ENCODE measurements at places on chromosomes 16 and 17.
A peak's percentile ranks its signal among the peaks of the same experiment; 100 is the strongest.

- no peak for DNase-seq
Measured at GRCh38 chr17:61064087-61064951, 335.3 kb upstream of the TBX2 start.

GRCh38 chr16:16917191-16917785 is 538.3 kb downstream of the NPIPA7 start:
- DNase-seq, result no peak

- peak; percentile 77 for DNase-seq
Measured at GRCh38 chr16:89700649-89701424, 668 bp downstream of the SPATA2L start.

DNA sequence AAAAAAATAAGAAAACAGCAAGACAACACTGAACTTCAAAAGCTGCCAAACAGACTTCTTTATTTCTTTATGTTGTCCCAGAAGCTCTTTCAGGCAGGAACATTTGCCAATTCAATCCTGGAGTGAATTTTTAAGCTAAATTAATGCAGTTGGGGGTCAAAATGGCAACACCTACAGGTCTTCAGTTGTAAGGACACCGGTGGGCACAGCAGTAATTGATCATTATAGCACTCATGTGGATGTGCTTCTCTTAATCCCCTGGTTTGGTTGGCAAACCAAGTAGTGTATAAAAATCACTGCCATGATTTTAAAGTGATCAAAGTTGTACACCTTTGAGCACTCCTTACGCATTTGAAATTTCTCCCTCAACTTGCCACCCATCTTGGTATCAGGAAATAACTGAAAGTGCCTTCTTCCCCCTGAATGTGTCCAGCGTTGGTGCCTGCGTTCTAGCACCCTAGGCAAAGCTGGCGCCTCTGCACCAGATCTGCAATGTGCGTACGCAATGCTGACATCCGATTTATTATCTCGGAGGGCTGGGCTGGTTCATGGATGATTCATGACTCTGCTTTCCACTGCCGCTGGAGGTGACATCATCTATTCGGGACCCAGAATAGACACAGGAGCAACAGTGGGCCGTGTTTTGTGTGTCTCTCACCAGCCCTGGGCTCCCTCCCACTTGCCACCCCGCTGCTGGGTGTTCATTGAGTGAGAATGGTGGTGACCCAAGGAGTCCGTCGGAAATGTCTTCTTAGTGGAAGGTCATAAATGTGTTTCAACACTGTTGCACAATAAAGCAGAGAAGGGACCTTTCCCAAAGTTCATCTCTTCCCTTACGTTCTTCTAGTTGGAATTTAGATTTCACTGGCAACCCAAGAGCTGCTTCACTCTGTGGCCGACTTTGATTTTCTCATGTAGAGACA is 203.4 kb downstream of the CCDC182 start:
- DNase-seq, result no peak

- no peak for DNase-seq
Measured at GRCh38 chr17:5813357-5813756, 229.0 kb upstream of the NLRP1 start.

DNA sequence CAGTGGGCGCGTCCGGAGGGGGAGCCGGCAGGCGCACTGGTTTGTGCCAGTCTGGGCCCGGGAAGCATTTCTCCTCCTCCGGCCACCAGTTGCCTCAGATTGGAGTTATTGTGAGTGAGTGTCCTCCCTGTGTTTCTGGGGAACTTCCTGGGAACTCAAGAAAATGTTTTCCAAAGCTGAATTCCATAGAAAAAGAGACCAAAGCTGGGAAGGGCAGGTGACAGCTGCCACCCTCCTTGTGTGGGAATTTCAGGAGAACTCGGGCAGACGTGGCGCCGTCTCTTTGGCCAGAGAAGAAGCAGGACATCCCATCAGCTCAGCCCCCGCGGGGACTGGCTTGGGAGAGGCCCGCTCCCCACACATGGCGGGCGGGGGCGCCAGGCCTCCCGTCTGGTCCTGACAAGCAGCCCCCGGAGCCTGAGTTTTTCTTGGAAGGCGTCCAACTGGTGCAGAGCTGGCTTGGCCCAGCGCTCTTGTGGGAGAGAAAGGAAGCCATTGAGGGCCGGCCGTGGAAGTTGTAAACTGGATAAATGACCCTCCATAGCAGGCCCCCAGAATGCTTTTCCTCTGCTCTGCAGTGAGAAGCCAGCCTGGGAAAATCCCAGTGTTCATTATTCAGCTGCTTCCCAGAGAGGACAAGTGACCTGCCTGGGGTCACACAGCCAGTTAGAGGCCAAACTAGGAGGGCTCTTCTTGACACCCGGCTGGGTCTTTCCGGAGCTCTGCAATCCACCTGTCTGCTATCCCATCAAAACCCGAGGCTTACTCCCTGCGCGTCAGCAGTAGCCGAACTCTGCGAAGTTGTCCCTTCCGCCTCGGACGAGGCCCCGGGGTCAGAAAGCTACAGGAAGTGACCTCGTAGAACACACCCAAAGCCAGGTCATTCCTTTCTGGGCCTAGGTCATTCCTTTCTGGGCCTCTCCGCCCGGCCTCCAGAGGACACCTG is 39.2 kb upstream of the GSE1 start:
- no peak for DNase-seq

GRCh38 chr16:10862438-10862837 is 14.6 kb upstream of the CIITA start:
- no peak for DNase-seq

DNA sequence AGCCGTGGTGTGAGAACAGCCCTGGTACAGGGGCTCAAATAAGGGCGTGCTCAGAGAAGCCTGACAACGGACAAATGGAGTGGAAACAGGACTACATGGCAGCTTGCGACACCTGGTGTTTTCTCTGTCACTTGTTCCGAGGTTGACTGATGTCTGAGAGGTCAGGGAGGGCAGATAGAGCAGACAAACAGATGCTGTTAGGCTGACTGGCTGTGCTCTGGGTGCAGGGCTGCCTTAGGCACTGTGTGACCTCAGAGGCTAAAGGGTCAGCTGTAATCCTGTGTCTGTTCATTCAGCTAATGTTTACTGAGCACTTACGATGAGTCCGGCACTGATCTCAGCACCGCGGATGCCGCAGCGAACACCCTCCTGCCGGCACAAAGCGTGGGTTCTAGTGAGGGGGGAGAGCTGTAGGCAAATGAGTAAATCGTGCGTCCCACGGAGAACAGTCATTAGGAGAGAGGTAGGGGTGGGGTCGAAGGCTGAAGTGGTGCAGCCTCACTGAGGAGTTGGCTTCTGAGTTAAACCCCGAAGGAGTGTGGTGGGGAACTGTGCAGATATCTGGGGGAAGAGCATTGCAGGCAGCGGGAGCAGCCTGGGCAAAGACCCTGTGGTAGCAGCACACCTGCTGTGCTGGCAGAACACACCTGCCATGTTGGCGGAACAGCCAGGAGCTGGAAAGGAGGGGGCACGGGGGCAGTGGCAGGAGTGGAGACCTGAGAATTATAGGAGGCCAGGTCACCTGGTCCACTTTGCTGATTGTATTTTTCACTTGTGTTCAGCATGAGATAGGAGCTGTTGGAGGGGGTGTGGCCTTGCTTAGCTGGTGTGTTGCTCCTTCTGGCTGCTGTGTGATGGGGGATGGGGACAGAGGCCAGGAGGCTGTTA is 35.0 kb downstream of the GPT2 start:
- peak; percentile 22 for DNase-seq

DNA sequence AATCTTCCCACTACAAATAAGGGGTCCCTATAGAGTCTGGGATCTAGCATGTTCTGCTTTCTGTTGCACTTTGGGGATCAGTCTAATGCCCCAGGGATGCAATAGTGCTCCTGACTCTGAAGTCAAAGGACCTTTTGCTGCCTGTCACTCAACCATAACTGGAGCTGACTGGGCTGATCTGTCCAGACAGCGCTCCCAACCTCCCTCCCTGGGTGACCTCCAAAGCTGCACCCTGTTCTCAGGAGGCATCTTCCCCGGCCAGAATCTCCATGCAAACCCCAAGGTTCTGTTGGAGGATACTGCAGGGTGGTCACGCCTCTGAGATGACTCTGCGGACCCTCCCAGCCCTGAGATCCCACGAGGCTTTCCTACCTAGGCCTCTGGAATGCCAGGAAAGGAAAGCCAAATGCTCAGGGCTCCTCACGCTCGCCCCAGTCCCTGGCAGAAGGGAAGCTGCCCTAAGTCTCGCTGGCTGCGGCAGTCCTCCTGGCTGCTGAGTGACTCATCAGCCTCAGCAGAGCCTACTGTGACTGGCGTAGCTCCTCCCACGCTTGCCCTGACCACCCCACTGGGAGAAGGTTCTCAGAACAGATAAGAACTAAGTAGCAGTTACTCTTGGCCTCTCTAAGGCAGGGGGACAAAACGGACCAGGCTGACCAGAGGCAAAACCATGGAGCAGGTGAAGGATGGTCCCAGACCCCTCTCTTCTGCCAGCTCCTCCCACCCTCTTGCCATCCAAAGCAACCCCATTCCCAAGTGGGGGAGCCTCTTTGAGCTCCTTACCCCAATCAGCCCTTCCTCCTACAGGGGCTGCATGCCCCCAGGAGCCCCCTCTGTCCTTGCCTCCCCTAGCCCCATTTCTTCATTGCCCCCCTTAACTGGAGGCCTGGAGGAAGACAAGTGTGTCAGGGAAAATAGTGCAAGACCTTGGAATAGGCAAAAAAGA is 124.1 kb upstream of the TNRC6C start:
- peak; percentile 46 for DNase-seq

- DNase-seq, result no peak
Measured at GRCh38 chr16:81421536-81421935, 23.1 kb upstream of the CMIP start.

DNA sequence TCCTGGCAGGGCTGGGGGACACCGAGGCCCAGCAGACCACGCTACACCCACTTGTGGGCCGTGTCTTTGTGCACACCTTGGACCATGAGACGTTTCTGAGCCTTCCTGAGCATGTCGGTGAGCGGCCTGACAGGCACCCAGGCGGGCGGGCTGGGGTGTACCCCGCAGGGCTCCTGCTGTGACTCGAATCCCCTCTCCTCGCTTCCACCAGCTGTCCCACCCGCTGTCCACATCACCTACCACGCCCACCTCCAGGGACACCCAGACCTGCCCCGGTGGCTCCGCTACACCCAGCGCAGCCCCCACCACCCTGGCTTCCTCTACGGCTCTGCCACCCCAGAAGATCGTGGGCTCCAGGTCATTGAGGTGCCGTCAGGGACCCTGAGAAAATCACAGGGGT is 1.6 kb downstream of the SGCA start:
- no peak for DNase-seq

All from transverse colon (tissue), 4 donors.